MCF 10A (cell line): ENCODE measurements at places on chromosomes 3 and 15. TPM values are rescaled to one million over a fixed set of nuclear protein-coding genes. Genes with fewer than 3 reads are reported as not detected.

SI gene
- total RNA-seq = not detected in 2 replicates

RTP1 gene
- not detected in 2 replicates for total RNA-seq

FANCD2OS gene
- not detected in 2 replicates for total RNA-seq

GOLGA6A gene
- total RNA-seq = not detected in 2 replicates

- no peak overlapping the region for H3K4me3 ChIP-seq
- no peaks in the 10 kb centered on the region for H3K36me3 ChIP-seq
- H3K27me3 ChIP-seq = no peaks in the 10 kb centered on the region
Observed at GRCh38 chr15:85002517-85002916, 20.9 kb downstream of the PDE8A start.

DNA sequence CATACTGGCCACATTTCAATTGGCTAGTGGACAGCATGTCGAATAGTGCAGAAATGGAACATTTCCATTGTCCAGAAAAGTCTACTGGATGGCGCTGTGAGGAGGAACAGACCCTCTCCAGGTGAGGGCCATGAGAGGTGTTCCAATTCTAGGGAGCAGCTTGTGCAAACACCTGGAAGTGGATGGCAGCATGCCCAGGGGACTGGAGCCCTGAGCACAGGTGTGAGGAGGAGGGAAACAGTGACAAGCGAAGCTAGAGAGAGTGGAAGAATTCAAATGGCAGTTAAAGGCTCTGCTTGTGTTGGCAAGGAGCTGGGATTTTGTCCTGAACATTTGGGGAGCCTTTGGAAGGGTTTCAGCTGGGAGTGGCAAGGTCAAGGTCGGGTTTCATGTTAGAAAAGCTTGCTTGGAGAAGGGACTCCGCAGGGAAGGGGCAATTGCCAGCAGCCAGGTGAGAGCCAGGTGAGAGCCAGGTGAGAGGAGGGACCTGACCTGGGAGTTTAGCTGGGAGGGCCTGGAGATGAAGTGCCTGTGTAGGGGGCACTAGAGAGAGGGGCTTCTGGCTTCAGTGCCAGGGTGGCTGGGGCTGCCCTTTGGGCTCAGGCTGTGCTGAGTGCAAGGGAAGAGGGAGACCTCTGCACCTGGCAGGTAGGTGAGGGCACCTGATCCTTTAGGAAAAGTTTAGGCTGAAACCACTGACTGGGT, 93.8 kb downstream of the LINGO1 start:
- peak; percentile 22 for DNase-seq
- no peaks in the 10 kb centered on the region for H3K36me3 ChIP-seq
- peaks cover 19% of the 10 kb centered on the region for H3K4me1 ChIP-seq
- H3K27ac ChIP-seq = peak overlapping the region; percentile 3
- no peaks in the 10 kb centered on the region for H3K27me3 ChIP-seq

- no peaks in the 10 kb centered on the region for H3K36me3 ChIP-seq
- H3K4me3 ChIP-seq = no peak overlapping the region
- no peak for DNase-seq
- H3K4me1 ChIP-seq = peaks cover 15% of the 10 kb centered on the region
Observed at GRCh38 chr15:44038755-44039191, 156.3 kb downstream of the FRMD5 start.

DNA sequence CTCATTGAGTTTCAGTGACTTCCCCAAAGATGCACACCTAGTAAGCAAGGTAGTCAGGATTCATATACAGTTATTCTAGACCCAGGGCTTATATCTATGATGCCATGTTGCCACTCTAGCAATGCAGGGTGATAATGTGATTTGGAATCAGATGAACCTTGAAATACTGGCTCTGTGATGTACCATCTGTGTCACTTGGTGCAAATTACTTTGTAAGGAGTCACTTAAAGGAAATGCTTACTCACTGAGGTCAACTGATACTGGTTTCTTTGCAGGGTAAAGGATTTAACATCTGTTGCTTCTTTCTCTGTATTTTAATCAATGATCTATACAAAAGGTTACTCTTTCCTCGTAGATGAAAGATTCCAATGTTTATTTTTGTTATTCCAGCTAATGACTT, 10.8 kb downstream of the ASB14 start:
- no peak overlapping the region for H3K4me3 ChIP-seq
- DNase-seq = no peak
- no peak overlapping the region for H3K27ac ChIP-seq
- peaks cover 4% of the 10 kb centered on the region for H3K36me3 ChIP-seq
- no peaks in the 10 kb centered on the region for H3K27me3 ChIP-seq

- H3K27ac ChIP-seq = no peak overlapping the region
- DNase-seq = no peak
- no peaks in the 10 kb centered on the region for H3K36me3 ChIP-seq
- H3K4me3 ChIP-seq = no peak overlapping the region
Observed at GRCh38 chr15:33125894-33126537, 68.5 kb downstream of the FMN1 start.

GRCh38 chr3:10248984-10249748, 907 bp downstream of the TATDN2 start:
- H3K4me3 ChIP-seq = peak overlapping the region; percentile 90
- H3K27me3 ChIP-seq = no peaks in the 10 kb centered on the region
- H3K27ac ChIP-seq = peak overlapping the region; percentile 69

GRCh38 chr3:6035626-6036025, 825.3 kb upstream of the GRM7 start:
- H3K4me1 ChIP-seq = no peaks in the 10 kb centered on the region
- H3K4me3 ChIP-seq = no peak overlapping the region
- no peak overlapping the region for H3K27ac ChIP-seq
- DNase-seq = no peak
- peaks cover 5% of the 10 kb centered on the region for H3K36me3 ChIP-seq
- H3K27me3 ChIP-seq = no peaks in the 10 kb centered on the region

DNA sequence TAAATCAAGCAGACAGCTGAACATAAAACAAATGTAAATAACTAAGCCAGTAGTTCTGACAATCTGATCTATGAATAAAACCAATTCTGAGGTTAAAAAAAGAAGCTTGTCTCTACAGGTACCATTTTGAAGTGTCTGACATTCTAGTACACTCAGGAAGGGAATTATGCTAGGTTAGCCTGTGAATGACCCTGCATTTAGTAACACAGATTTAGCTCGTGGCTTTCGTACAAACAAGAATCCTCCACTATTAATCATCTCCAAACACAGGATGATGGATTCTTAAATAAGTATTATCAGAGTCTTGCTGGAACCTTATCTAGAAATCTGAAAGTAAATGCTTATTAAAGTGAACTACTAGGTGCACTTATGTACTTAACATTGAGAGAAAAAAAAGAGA, 1120.1 kb downstream of the ROBO1 start:
- DNase-seq = no peak
- no peak overlapping the region for H3K27ac ChIP-seq
- no peaks in the 10 kb centered on the region for H3K36me3 ChIP-seq
- no peaks in the 10 kb centered on the region for H3K4me1 ChIP-seq
- H3K4me3 ChIP-seq = no peak overlapping the region

DNA sequence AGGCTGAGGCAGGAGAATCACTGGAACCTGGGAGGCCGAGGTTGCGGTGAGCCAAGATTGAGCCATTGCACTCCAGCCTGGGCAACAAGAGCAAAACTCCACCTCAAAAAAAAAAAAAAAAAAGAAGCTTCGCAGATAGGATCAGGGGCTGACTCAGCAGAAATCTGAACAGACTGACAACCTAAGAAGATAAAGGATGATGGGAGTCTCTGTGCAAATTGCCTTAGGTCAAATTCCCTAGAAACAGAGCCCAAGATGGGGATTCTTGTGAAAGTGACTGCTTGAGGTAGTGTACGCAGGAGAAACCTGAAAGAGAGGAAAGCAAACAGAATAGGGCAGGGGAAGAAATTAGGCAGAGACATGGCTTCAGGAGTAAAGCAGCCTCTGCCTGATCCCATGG, 160.8 kb upstream of the LRIG1 start:
- H3K27ac ChIP-seq = no peak overlapping the region
- no peak for DNase-seq
- no peaks in the 10 kb centered on the region for H3K36me3 ChIP-seq
- H3K4me3 ChIP-seq = no peak overlapping the region
- H3K4me1 ChIP-seq = no peaks in the 10 kb centered on the region
